ENCODE measurements at places on chromosomes 6 and 20.

DNA sequence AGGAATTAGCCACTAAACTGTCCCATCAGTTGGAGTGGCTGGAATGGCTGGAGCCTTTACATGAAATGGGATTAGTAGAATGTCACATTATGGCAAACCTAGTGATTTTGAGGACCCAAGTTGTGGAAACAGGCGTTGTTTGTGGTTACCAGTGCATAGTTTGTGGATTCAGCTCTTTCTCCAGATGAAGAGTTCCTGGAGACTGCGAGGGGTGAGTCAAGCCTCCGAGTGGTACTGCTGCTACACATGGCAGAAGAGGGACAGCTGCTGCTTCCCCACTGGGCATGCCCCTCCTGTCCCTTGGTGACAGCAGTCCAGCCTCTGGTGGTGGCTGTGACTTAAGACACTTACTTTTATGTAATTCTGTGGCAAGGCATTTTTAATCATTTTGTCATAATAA lies 94.2 kb upstream of the SCP2D1 start:
- DNase-seq: no peak

DNA sequence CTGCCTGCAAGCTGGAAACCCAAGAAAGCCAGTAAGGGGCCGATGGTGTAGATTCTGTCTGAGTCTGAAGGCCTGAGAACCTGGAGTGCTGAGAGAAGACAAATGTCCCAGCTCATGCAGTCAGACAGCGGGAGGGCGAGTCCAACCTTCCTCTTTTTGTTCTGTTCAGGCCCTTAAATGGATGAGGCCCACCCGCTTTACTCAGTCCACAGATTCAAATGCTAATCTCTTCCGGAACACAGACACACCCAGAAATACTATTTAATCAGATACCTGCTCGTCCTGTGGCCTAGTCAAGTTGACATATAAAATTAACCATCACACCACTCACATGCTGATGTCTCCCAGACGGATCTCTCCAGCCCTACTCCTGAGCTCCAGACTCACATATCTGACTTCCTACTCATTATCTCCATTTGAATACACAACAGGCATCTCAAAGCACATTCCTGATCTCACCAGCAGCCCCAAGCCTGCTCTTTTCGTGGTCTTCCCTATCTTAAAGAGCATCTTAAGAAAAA lies 26.7 kb upstream of the SRC start:
- no peak for DNase-seq

GRCh38 chr20:58822149-58822548 lies 28.6 kb downstream of the GNAS-AS1 start:
- no peak for DNase-seq

DNA sequence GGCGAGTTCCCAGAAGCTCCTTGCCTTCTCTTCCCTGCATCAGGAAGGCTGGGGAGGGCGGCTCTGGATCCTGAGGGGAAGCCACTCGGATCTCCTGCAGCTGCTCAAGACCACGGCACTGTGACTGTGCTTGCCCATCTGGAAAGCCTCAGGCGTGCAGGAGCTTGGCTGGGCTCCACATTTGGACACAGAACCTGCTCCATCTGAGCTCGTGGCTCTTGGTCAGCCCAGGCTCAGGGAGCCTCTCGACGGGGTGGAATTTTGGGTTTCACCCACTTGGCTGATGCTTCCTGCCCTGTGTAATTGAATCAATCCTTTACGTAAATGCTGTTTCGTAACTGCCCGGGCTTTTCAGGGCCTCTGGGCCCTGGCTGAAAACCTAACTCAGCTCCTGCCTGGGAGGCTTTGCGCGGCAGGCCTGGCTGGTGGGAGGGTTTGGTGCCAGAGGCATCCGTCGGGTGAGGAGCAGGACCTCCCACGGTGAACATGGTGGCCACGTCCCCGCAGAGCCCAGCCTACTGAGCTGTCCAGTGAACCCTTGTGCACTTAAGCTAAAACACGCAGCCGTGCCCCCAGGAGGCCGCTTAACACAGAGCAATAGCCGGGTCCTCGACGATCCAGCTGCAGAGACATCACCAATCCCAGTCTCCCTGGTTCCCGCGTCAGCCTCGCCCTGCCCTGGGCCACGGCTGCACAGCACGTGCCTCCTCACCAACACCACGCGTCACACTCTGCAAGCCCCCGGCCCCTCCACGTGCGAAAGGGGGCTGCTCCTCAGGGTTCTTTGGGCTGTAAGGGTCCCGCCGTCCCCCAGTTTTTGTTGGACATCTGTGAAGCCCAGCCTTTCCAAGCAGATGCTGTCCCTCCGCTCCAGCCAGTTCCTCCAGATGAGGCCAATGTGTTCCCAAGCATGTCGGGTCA lies 241.0 kb downstream of the DLL1 start:
- peak; percentile 54 for DNase-seq

DNA sequence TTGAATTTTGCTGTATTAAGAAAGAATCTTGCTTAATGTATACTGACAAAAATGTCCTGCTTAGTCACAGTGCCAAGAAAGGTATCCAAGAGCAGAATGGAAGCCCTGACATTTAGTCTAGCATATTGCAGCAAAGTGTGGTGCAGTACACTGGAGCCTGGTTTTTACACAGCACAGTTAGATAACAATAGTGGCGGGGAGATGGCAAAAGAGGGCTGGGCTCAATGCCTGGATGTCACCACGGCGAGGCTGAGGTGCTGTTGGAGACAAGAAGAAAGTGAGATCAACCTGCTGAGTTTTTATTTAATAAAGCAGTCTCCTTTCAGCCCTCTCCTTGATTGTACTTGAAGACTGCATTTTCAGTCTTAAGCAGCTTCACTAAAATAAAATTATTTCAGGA lies 426.0 kb downstream of the LMBRD1 start:
- DNase-seq: no peak

GRCh38 chr20:59993736-59994430 lies 35.7 kb downstream of the CDH26 start:
- DNase-seq: no peak

DNA sequence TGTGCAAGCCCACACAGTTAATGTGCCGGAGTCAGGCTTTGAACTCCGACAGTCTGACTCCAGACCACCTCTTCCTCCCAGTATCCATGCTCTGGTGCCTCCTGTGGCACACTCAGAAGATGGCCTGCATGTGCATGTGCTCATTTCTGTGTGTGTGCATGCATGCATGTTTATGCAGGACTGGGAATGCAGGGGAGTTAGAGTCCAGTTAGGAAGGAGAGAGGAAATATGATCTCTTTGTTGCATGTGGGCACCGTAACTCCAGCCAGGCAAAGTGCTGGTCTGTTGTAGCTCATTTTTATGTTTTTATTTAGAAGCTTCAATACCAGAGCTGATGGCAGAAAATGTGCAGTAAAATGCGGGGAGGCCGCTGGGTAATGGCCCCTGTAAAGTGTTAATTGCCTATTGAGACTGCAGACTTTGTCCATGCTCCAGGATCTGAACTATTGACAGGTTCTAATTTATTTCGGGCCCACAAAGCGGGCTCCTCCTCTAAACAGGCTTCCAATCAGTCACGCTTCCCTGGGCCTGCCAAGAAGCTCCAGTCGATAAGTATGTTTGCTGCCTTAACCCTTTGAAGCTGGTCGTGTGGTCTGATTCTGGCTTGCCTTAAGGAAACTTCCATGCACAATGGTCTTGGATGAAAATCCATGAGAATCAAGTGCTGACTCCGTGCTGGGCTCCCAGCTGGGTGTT lies 248.3 kb downstream of the DHX35 start:
- DNase-seq: no peak

GRCh38 chr6:85460921-85461797 lies 11.3 kb downstream of the NT5E start:
- DNase-seq: peak; percentile 32

GRCh38 chr6:111087871-111088667 lies 766 bp downstream of the SLC16A10 start:
- DNase-seq: no peak

GRCh38 chr6:95790787-95791186 lies 213.5 kb downstream of the MANEA start:
- DNase-seq: no peak

DNA sequence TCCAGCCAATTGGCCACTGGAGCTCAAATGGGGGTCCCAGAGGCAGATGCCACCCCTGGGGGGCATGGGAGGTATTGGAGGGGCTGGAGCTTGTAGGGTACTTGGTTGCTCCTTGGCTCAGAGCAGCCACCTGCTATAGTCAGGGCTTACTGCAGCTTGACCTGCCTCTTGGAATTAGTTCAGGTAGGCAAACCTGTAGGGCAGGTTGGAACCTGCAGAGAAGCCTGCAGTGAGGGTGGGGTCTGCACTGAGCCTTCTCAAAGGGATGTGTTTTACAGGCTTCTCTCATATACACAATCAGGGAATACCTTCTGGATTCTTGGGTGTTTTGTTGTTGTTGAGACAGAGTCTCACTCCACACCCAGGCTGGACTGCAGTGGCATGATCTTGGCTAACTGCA lies 94.2 kb upstream of the MYL9 start:
- no peak for DNase-seq
